CD8-positive, alpha-beta memory T cell (primary cell): ENCODE measurements at places on chromosomes 7 and 10. TPM values are rescaled to one million over a fixed set of nuclear protein-coding genes. Genes with fewer than 3 reads are reported as not detected.

ST8SIA6 gene
- total RNA-seq, result not detected

PTN gene
- not detected for total RNA-seq

TAS2R41 gene
- total RNA-seq, result not detected

SFTPA1 gene
- not detected for total RNA-seq

ZC3HAV1L gene
- total RNA-seq, result 13.6 TPM

ITGB8 gene
- total RNA-seq, result 0.11 TPM

GRM3 gene
- not detected for total RNA-seq

CYP2C19 gene
- total RNA-seq, result not detected

TMEM196 gene
- total RNA-seq, result not detected

BMPER gene
- total RNA-seq, result not detected

TMEM229A gene
- total RNA-seq, result not detected

CTAGE4 gene
- total RNA-seq, result 1.8 TPM

HDAC9 gene
- 2.5 TPM for total RNA-seq

ICA1 gene
- 0.46 TPM for total RNA-seq

TIMM23B gene
- total RNA-seq, result 18.6 TPM

FAM25G gene
- not detected for total RNA-seq

URGCP gene
- 37.8 TPM for total RNA-seq

FAM13C gene
- total RNA-seq, result not detected

LRRD1 gene
- not detected for total RNA-seq

NEUROG3 gene
- not detected for total RNA-seq

TRIP6 gene
- total RNA-seq, result 36.8 TPM

IDI2 gene
- not detected for total RNA-seq

SPDYE1 gene
- not detected for total RNA-seq

LARP4B gene
- 121 TPM for total RNA-seq

NRAP gene
- total RNA-seq, result not detected

SFRP5 gene
- total RNA-seq, result not detected

PARP12 gene
- 24.7 TPM for total RNA-seq

SLC13A1 gene
- total RNA-seq, result not detected

ASIC3 gene
- 2.6 TPM for total RNA-seq

RAMP3 gene
- total RNA-seq, result not detected

TAS2R5 gene
- 1.3 TPM for total RNA-seq

HTRA1 gene
- not detected for total RNA-seq

MKX gene
- 0.20 TPM for total RNA-seq

GRID1 gene
- not detected for total RNA-seq

NUTM2B gene
- total RNA-seq, result 0.50 TPM

OR6V1 gene
- not detected for total RNA-seq

GIMAP2 gene
- total RNA-seq, result 40.4 TPM

PRLHR gene
- total RNA-seq, result not detected

GGCT gene
- total RNA-seq, result 73.1 TPM

LIPJ gene
- total RNA-seq, result 0.16 TPM

CPED1 gene
- total RNA-seq, result 0.09 TPM

PVRIG gene
- 24.5 TPM for total RNA-seq

GSDME gene
- total RNA-seq, result 3.7 TPM

CUZD1 gene
- total RNA-seq, result 1.8 TPM

WDR11 gene
- 34.8 TPM for total RNA-seq

OPN1SW gene
- not detected for total RNA-seq

ELFN1 gene
- total RNA-seq, result 0.22 TPM

RAPGEF5 gene
- 0.13 TPM for total RNA-seq

ZNF804B gene
- total RNA-seq, result not detected

BAIAP2L1 gene
- 0.58 TPM for total RNA-seq

EBF3 gene
- not detected for total RNA-seq

NHLRC2 gene
- total RNA-seq, result 30.8 TPM

CYP2C18 gene
- 0.13 TPM for total RNA-seq

KLLN gene
- total RNA-seq, result 0.80 TPM

TFAM gene
- total RNA-seq, result 124 TPM

WDR86 gene
- total RNA-seq, result 0.59 TPM

BUB3 gene
- total RNA-seq, result 254 TPM
